ENCODE measurements at places on chromosomes 13 and 19. TPM values are rescaled to one million over a fixed set of nuclear protein-coding genes. Genes with fewer than 3 reads are reported as not detected.

CATSPERD gene
- total RNA-seq: not detected

GGACT gene
- total RNA-seq: 3.8 TPM

IL27RA gene
- 6.0 TPM for total RNA-seq

GIPC3 gene
- total RNA-seq: 1.2 TPM

LILRB5 gene
- total RNA-seq: not detected

SPTBN4 gene
- total RNA-seq: 0.43 TPM

RFC3 gene
- 64.4 TPM for total RNA-seq

HAUS8 gene
- 68.1 TPM for total RNA-seq

GJB6 gene
- not detected for total RNA-seq

CYP2A6 gene
- total RNA-seq: not detected

ZNF284 gene
- total RNA-seq: 3.1 TPM

REX1BD gene
- total RNA-seq: 61.4 TPM

MUC16 gene
- not detected for total RNA-seq

NCCRP1 gene
- total RNA-seq: not detected

TMEM59L gene
- 9.3 TPM for total RNA-seq

CDADC1 gene
- total RNA-seq: 19.2 TPM

C1QTNF9B gene
- not detected for total RNA-seq

CRLF1 gene
- 305 TPM for total RNA-seq

ALOX5AP gene
- total RNA-seq: not detected

FEM1A gene
- 17.4 TPM for total RNA-seq

PSG6 gene
- not detected for total RNA-seq

CD209 gene
- not detected for total RNA-seq

LILRA5 gene
- not detected for total RNA-seq

ARHGEF18 gene
- 33.4 TPM for total RNA-seq

CPT1C gene
- total RNA-seq: 23.3 TPM

ACTMAP gene
- total RNA-seq: 17.1 TPM

OR7C1 gene
- not detected for total RNA-seq

GNG7 gene
- 0.30 TPM for total RNA-seq

SKA3 gene
- 93.3 TPM for total RNA-seq

KPNA3 gene
- 55.9 TPM for total RNA-seq

DENND1C gene
- 0.24 TPM for total RNA-seq

CYP4F3 gene
- not detected for total RNA-seq

LRRC4B gene
- total RNA-seq: 23.1 TPM

SHISA7 gene
- total RNA-seq: 0.21 TPM

LILRA6 gene
- not detected for total RNA-seq

URAD gene
- not detected for total RNA-seq

CCL25 gene
- not detected for total RNA-seq

ZNF763 gene
- total RNA-seq: 0.24 TPM

SLC5A5 gene
- not detected for total RNA-seq

ZNF682 gene
- not detected for total RNA-seq

ABHD8 gene
- 11.0 TPM for total RNA-seq

ZSCAN4 gene
- not detected for total RNA-seq

PINLYP gene
- total RNA-seq: 15.6 TPM

TMEM221 gene
- total RNA-seq: 0.31 TPM

PTPRS gene
- 215 TPM for total RNA-seq

FGF22 gene
- total RNA-seq: 0.19 TPM

LRFN3 gene
- total RNA-seq: 15.5 TPM

ZNF69 gene
- 5.5 TPM for total RNA-seq

SHANK1 gene
- total RNA-seq: 69.7 TPM

B3GNT3 gene
- not detected for total RNA-seq

CLIP3 gene
- 15.8 TPM for total RNA-seq

ZNF266 gene
- total RNA-seq: 25.6 TPM

PRRG2 gene
- 1.9 TPM for total RNA-seq

IZUMO2 gene
- total RNA-seq: not detected

ZNF559 gene
- 12.3 TPM for total RNA-seq

NLRP4 gene
- not detected for total RNA-seq

IL11 gene
- 0.42 TPM for total RNA-seq
